Progenitor cell of endocrine pancreas (in vitro differentiated cells): ENCODE measurements at places on chromosomes 6 and 20.

GRCh38 chr20:8208226-8208625 is 76.2 kb downstream of the PLCB1 start:
- DNase-seq = no peak

- DNase-seq = no peak
These were observed 349.2 kb upstream of the HSF2 start for GRCh38 chr6:122050242-122050755.

GRCh38 chr6:35737413-35738211 is 780 bp downstream of the ARMC12 start:
- DNase-seq = no peak

DNA sequence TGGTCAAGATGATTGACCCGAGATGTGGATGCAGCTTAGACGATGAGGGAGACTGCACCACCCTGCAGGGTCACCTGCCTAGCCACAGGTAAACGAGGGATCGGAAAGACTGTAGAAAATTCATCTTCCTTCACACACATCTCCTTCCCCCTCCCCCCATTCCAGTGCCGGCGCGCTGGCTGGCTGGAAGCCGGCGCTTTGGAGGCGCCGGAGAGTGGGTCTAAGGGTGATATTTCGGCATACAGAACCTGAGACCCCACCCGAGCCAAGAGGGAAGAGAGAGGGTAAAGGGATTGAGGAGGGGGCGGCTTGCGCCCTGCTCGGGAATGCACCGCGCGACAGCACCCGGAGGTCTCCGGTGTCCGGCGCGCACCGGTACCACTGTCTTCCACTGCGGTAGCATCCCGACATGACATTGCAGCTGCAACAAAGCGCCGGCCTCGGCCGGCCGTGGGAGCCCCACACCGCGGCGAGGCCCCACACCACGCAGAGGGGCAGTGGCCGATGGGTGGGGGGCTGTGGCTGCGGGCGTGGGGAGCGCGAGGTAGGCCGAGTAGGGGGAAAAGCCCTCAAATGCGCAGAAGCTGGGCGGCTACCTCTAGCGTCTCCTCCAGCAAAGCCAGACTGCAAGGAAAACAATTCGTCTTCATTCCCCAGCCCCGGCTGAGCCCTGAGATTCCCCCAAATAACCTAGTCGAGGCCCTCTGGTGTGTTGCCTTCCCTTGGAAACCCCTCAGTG is 984 bp downstream of the TNFRSF21 start:
- DNase-seq = peak; percentile 17

- DNase-seq = no peak
These were observed 631 bp upstream of the PABPC1L start for GRCh38 chr20:44908987-44909871.

DNA sequence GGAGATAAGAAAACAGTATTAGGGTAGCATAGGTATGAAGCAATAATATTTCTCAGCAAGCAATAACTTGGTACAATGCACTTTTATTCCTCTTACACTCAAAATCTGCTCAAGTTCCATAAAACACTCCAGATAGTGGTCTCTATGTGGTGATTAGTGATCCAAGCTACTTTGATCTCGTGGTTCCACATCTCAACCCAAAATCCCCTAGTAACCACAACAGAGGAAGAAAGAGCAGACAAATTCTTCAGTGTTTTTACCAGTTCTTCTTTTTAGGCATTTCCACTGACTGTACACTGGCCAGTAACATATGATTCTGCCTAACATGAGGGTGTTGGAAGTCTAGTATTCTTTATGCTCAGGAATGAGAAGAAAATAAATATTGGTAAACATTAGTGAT is 309.0 kb upstream of the PTCHD4 start:
- no peak for DNase-seq

DNA sequence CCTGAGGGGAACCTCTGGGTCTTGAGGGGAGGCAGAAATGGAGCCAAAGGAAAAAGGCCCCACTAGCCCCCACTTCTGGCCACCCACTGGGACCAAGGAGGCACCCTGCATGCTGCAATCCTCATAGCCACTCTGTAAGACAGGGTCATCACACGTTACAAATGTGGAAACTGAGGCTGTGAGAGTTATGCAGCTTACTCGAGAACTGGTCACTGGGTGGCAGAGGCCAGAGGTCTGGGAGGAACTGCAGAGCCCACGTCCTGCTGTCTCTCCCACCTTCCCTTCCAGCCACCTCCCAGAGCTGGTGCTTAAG is 18.1 kb downstream of the LEMD2 start:
- DNase-seq = no peak

- DNase-seq = no peak
These were observed 116.7 kb upstream of the NRSN1 start for GRCh38 chr6:24009319-24009718.

GRCh38 chr20:39839399-39840119 is 849.5 kb downstream of the MAFB start:
- DNase-seq = no peak

DNA sequence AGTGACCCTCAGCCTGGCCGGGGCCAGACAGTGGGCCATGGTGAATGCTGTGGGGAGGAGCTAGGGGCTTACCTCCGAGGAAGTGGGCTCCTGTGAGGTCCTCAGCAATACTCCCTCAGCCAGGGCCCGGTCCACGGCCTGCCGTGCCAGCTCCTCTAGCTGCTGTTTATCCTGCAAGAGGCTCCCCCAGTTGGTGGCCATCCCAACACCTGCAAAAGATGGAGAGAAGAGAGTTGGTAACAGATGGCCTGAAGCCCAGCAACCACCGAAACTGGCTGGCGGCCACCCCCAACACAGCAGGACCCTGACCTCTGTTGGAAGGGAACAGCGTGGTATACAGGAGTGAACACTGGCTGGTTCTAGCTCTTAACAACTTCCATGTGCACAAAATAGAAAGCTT is 4.0 kb downstream of the GSS start:
- DNase-seq = no peak

- DNase-seq = no peak
These were observed 12.1 kb upstream of the THEMIS start for GRCh38 chr6:127912914-127913313.

- no peak for DNase-seq
These were observed 28.4 kb upstream of the MAS1L start for GRCh38 chr6:29516108-29516507.

GRCh38 chr6:18165751-18166150 is 10.5 kb downstream of the KDM1B start:
- DNase-seq = no peak

- no peak for DNase-seq
These were observed 688.6 kb downstream of the TENT5A start for GRCh38 chr6:81063891-81064290.

DNA sequence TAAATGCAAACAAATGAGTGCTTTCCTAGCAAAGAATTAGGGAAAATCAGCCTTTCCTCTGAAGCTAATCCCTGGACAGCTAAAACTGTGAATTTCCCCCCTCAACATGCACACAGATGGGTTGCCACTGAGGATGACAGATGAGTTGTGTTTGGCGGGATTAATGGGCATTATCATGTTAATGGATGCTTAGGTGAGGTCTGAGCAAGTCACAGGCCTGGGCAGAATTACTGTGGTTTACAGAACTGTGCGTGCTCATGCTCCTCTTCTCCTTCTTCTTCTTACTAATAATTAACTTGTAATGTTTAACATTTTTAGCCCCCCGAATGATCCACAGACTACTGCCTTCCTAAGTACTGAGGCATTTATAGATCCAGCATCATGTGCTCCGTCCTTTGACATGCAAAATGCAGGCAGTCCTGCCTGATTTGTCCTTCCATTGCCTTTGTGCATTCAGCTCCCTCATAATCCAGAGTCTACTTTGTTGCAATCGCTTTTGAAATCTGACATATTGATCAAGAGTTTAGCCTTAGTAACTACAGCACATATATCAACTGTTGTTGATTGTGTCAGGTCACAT is 753.4 kb upstream of the MMS22L start:
- no peak for DNase-seq

GRCh38 chr6:142683714-142684141 is 261.2 kb downstream of the HIVEP2 start:
- DNase-seq = no peak

- no peak for DNase-seq
These were observed 13.3 kb downstream of the GABBR1 start for GRCh38 chr6:29619578-29620160.

GRCh38 chr6:44569931-44570385 is 182.5 kb downstream of the CDC5L start:
- no peak for DNase-seq

GRCh38 chr20:46230801-46231282 is 77.5 kb downstream of the CDH22 start:
- peak; percentile 61 for DNase-seq

DNA sequence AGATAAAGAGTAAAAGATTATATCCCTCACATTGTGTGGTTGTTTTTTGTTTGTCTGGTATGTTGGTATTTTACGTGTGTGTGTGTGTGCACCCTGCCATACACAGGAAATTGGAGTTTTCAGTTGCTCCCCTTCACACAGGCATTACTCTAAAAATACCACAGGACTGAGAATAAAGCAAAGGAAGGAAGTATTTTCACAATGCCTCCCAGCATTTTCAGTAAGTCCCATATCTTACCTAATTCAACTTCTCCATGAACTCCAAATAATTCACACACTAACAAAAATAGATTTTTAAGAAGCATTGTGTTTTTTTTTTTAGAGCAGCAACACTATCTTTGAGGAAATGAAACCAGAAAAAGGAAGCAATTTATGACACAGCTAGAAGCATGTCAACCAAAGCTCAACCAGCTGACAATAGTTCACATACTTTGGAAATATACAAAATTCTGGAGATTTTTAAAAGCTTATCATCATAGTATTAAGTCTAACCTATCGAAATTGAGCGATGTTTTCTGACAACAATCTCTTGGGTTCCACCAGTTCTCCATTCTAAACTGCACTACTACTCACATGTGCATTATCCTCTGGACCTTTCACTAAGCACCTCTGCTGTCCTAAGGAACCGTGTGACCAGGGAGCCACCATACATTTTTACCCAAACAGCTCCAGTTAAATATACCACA is 2.1 kb downstream of the UBE2J1 start:
- no peak for DNase-seq

- DNase-seq = peak; percentile 37
These were observed 1.0 kb downstream of the NCOA6 start for GRCh38 chr20:34824452-34824805.

GRCh38 chr6:1519597-1519996 is 90.1 kb upstream of the FOXC1 start:
- DNase-seq = no peak

- no peak for DNase-seq
These were observed 246.1 kb upstream of the AFDN start for GRCh38 chr6:167580619-167580911.
